ENCODE measurements at places on chromosomes 5 and 9.

GRCh38 chr5:151138114-151138513 is 19.5 kb downstream of the ANXA6 start:
- DNase-seq: no peak

DNA sequence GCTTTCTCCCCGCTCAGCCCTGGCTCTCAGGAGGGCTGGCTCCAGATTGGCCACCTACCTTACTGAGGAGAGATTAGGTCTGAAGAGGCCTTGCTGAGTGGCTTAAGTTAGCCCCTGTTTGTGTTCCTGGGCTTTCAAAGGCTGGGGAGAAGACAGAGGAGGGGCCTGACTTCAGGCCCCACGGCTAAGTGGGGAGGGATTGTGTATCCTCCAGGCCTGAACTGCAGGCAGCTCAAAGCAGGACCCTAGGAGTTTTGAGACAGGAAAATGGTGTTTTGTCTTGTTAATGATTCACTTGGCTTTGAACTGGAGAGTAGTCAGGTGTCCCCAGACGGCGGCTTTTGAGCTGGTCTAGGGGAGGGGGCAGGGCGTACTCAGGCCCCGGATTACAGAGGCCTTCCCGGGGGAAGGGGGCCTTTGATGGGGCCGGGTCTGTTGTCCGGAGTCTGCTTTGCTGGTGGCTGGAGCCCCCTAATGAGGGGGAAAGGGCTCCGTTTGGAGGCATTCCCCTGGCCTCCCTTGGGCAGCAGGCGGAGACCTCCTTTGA is 162.0 kb upstream of the SMIM23 start:
- DNase-seq: no peak

DNA sequence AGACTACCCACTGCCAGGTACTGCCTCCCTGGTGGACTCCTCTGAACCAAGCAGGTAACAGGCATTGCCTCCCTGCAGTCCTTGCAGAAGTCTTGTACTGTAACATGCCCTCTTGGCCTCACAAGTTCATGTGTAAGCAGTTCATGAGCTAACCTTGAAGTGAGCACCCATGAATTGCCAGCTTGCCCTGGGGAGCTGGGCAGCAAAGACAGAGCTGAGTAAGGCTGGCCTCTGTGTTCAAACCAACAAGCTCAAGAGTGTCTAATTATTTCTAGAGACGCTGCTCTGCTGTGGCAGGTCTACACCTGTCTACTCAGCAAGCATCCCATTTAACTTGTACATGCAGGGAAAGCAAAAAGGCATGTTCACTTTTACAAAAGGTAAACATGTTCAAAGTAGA is 113.5 kb downstream of the FEM1C start:
- DNase-seq: no peak

GRCh38 chr9:136650021-136650420 is 12.7 kb upstream of the EGFL7 start:
- DNase-seq: no peak

GRCh38 chr9:71783120-71783523 is 14.8 kb upstream of the CEMIP2 start:
- DNase-seq: no peak

- DNase-seq: no peak
These were observed 64.3 kb upstream of the NAA35 start for GRCh38 chr9:85876628-85877027.

DNA sequence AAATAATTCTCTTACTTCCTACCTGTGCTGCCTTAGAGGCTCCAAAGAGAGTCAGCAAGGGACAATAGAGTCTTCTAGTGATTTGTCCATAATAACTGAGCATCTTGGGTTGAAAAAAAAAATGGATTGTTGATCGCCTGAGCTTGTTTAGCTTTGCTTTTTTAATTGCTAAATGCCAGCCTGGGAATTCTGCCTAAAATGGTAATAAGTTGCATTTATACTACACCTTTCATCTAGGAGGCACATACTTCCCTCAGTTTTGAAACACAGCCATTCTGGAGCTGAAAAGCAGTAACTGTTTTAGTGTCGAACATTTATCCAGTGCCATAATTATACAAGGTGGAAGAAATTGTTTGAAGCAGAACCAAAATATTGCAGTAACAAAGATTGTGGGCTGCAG is 421.3 kb downstream of the CAAP1 start:
- no peak for DNase-seq

Measured in fibroblast of upper back skin (primary cell).